ENCODE measurements at places on chromosomes 3 and 15. TPM values are rescaled to one million over a fixed set of nuclear protein-coding genes. Genes with fewer than 3 reads are reported as not detected.

DNA sequence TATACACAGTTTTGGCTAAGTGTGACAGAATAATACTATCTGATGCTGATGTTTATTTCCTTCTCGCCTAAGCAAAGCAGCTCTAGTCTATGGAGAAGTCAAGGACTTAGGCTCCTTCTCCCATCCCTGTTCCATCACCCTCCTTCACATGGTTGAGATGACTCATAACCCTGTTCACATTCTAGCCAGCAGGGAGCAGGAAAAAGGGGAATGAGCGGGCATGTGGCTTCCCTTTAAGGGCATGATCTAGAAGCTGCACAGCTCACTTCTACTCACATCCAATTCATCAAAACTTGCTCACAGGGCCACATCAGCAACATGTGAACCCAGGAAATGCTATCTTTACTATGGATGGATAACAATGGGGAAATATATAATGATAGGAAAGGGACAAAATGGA is 40.9 kb downstream of the CBLB start:
- no peak overlapping the region for H3K27ac ChIP-seq
- no peaks in the 10 kb centered on the region for H3K36me3 ChIP-seq
- H3K4me3 ChIP-seq: no peak overlapping the region
- H3K27me3 ChIP-seq: no peaks in the 10 kb centered on the region
- DNase-seq: no peak

DNA sequence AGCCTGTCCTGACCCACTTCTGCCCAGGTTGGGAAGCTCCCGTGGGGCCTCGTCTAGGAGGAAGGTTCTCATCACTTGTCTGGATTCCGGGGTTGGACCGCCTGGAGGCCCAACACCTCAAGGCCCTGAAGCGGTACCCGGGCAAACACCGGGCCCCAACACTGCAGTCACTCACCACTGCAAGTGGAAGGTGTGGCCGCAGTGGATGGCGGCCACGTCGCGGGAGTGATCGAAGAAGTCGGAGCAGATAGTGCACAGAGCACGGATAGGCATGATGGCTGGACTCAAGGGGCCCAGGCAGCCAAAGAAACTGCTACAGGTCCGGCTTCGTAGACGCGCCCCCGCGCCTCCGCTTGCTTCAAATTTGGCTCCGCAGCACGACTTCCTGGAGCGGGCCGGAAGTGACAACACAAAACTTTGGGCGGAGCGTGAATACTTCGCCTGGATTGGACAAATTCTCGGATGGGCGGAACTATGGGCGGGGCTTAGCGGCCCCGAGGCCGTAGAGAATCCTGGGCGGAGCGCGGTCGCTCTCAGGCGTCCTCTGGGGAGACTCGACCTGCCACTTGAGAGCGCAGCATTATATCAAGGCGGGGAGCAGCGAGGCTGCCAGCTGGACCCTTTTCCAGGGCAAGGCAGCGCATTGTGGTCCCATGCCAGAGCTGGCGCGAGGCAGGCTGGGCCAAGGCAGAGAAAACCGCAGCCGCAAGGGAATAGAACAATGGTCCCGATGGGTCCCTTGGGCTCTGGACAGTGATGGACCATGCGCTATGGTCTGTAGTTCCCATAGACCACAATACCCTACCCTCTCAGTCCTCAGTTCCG is at the start of gene TRAIP:
Gene TRAIP (minus strand): TSS at position 384 of the 825 bp plus-strand sequence. CDS start 111 bp downstream, at position 273.
- H3K27ac ChIP-seq: peak within 1 kb of the TSS; percentile 45
- peak; percentile 93 for DNase-seq
- H3K4me3 ChIP-seq: peak within 1 kb of the TSS; percentile 72
- no peaks in the 10 kb centered on the region for H3K36me3 ChIP-seq
- H3K27me3 ChIP-seq: no peaks in the 10 kb centered on the region

DNA sequence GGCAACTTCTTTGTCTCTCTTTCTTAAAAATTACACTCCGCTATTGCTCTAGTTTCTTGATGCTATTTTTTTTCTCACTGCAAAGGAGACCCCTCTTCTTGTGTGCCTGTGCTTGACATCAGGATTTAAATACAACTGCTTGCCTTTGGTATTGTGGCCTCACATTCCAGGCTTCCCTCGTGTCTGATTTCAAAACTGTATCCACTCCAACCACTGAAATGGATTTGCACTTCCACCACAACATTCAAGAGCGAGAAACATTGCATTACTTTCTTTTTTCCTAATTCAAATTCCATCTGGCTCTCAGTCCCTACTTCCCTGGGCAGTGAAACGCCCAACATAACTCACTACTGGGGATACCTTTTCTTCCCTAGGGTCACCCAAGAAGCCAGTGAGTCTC is 50.4 kb upstream of the PXYLP1 start:
- no peak overlapping the region for H3K4me3 ChIP-seq
- no peaks in the 10 kb centered on the region for H3K4me1 ChIP-seq
- no peak overlapping the region for H3K27ac ChIP-seq
- H3K36me3 ChIP-seq: no peaks in the 10 kb centered on the region
- H3K27me3 ChIP-seq: no peaks in the 10 kb centered on the region
- DNase-seq: no peak

- no peaks in the 10 kb centered on the region for H3K4me1 ChIP-seq
- no peak overlapping the region for H3K4me3 ChIP-seq
- DNase-seq: no peak
These were observed 110.2 kb downstream of the ATP1B3 start for GRCh38 chr3:141986548-141987107.

DNA sequence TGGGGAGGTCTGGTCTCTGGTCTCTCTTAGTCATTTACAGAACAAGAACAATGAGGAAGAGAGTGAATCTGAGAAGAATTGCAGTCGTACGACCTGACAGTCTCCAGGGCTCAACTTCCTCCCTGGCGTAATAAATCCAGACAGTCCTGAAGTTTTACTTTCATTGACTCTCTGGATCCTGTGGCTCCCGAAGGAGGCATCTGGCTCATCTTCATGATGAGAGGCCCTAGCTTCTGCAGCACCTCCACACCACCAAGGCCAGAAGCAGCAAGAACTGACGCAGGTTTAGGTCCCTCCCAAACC is 11.8 kb upstream of the CYFIP1 start:
- no peak for DNase-seq
- H3K4me3 ChIP-seq: no peak overlapping the region
- H3K27me3 ChIP-seq: no peaks in the 10 kb centered on the region

- peaks cover 2% of the 10 kb centered on the region for H3K27me3 ChIP-seq
- no peaks in the 10 kb centered on the region for H3K36me3 ChIP-seq
- H3K4me1 ChIP-seq: peaks cover 3% of the 10 kb centered on the region
- no peak overlapping the region for H3K4me3 ChIP-seq
- no peak overlapping the region for H3K27ac ChIP-seq
These were observed 283.8 kb downstream of the TLE3 start for GRCh38 chr15:69813881-69814280.

DNA sequence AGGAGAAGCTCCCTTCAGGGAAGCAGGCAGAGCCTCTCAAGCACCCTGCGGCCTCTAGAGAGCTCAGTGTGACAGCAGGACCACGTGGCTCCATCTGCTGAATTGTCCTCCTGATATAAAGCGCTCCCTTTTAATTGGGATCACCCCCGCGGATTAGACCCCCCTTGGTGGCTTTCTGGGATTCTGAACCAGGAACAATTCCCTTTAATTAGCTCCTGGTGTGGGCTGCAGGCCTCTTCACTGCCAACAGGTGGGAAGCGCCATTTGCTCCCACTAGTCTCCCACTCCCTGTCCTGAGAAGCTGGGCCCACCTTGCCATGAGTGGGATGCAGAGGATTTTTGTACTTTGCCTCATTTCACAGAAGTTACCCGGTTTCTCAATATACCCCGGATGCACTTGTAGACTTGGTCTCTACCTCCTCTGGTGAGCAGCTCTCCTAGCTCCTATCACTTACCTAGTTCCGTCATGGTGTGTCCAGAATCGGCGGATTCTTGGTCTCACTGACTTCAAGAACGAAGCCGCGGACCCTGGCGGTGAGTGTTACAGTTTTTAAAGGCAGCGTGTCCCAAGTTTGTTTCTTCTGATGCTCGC is 592 bp downstream of the PGPEP1L start:
- no peak overlapping the region for H3K27ac ChIP-seq
- H3K36me3 ChIP-seq: no peaks in the 10 kb centered on the region
- H3K4me3 ChIP-seq: no peak overlapping the region

DNA sequence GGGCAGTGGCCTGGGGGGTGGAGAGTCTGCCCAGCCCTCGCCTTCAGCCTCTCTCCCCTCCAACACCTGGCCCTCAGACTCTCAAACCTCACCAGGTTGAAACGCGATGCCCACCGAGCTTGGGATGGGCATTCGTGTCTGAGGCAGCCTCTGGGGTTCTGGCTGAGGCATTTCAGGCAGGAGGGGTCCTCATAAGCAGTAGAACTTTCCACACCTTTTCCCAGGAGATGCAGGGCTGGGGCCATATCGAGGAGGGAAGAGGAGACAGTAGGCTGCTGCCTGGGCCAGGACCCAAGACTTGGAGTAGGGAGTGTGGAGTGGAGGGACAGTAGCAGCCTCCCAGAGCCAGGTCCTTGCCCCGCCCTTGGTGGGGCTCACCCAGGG is 24.6 kb downstream of the ACAA1 start:
- no peaks in the 10 kb centered on the region for H3K36me3 ChIP-seq
- H3K4me3 ChIP-seq: no peak overlapping the region
- H3K27me3 ChIP-seq: no peaks in the 10 kb centered on the region
- H3K27ac ChIP-seq: no peak overlapping the region
- no peak for DNase-seq

GRCh38 chr3:18527691-18528090 is 102.6 kb upstream of the SATB1 start:
- H3K36me3 ChIP-seq: peaks cover 7% of the 10 kb centered on the region
- H3K4me1 ChIP-seq: no peaks in the 10 kb centered on the region
- H3K27me3 ChIP-seq: no peaks in the 10 kb centered on the region
- H3K4me3 ChIP-seq: no peak overlapping the region
- H3K27ac ChIP-seq: no peak overlapping the region
- DNase-seq: no peak

DNA sequence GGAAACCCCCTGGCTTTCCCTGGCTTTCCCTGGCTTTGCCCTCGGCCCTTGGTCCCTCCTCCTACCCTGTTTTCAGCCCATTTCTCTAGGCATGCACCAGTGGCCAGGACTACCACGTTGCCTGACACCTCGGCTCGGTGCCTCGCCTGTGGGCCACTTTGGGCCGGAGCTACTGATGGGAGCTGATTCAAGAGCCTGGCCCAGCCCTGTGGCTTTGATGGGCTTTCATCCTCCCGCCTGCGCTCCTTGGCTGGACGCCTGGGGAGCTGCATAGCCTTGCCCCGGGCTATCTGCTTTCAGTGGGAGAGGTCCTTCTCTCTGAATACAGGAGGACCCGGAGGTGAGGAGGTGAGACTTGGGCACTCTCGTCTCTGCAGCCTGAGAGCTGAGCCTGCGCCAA is 192.7 kb upstream of the HES1 start:
- DNase-seq: no peak
- H3K4me1 ChIP-seq: no peaks in the 10 kb centered on the region
- no peaks in the 10 kb centered on the region for H3K27me3 ChIP-seq
- no peak overlapping the region for H3K27ac ChIP-seq

DNA sequence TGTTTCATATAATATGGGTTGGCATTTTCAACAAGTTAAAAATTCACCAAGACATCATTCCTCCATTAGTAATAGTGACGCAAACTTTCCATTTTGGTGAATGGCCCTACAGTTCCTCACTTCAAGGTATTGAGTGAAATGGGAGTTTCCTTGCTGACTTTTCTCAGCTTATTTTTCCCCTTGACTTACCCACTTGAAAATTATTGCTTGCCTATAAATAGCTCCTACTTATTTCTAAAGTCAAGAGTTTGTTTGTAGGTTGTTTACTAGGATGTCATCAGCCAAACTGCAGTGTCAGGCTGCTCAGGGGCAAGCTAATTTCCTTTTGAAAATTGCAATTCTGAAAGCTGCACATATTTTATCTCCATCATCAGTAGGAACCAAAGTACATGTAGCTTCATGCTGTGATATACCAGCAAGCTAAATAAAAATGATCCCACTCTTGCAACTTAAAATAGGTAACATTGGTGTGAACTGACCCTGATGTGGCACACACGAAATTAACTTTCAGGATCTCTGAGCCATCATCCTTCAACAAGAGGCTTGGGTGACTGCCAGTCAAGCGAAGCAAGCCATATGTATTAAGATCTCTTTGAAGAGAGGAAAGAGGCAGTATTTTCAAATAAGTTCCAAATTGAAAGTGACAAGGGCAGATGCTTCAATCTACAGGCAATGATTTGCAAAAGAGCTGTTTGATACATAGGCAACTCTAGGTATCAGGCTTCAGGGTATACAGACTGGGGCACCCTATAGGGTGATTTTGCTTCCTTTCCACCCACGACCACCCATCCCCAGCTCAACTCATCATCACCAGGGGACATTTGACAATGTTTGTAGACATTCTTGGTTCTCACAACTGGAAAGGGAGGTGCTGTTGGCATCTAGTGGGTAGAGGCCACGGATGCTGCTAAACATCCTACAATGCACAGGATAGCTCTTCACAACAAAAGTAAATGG is 66.8 kb upstream of the RASGRP1 start:
- H3K36me3 ChIP-seq: no peaks in the 10 kb centered on the region
- no peak for DNase-seq
- H3K4me3 ChIP-seq: no peak overlapping the region

- H3K4me1 ChIP-seq: no peaks in the 10 kb centered on the region
- DNase-seq: no peak
- H3K27me3 ChIP-seq: no peaks in the 10 kb centered on the region
- no peaks in the 10 kb centered on the region for H3K36me3 ChIP-seq
- H3K4me3 ChIP-seq: no peak overlapping the region
- H3K27ac ChIP-seq: no peak overlapping the region
These were observed 281.7 kb upstream of the ATP10A start for GRCh38 chr15:26144836-26145235.

DNA sequence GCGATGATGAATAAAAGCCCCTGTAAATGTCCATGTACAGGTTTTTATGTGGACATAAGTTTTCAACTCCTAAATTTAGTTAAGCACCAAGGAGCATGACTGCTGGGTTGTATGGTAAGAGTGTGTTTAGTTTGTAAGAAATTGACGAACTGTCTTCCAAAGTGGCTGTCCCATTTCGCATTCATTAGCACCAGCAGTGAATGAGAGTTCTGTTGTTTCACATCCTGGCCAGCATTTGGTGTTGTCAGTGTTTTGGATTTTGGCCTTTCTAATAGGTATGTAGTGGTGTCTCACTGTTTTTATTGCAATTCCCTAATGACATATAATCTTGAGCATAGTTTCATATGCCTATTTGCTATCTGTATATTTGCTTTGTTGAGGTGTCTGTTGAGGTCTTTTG is 3.7 kb downstream of the ZNF621 start:
- DNase-seq: no peak
- peaks cover 26% of the 10 kb centered on the region for H3K36me3 ChIP-seq
- H3K4me1 ChIP-seq: peaks cover 12% of the 10 kb centered on the region
- no peak overlapping the region for H3K27ac ChIP-seq
- no peaks in the 10 kb centered on the region for H3K27me3 ChIP-seq

- H3K36me3 ChIP-seq: no peaks in the 10 kb centered on the region
- H3K27ac ChIP-seq: no peak overlapping the region
- no peak overlapping the region for H3K4me3 ChIP-seq
- DNase-seq: no peak
- no peaks in the 10 kb centered on the region for H3K27me3 ChIP-seq
These were observed 16.3 kb upstream of the OR5H1 start for GRCh38 chr3:98114264-98114663.

Gene SORD
- total RNA-seq: 17.2 TPM

Gene OR5K2
- total RNA-seq: not detected

Gene IL5RA
- total RNA-seq: 0.85 TPM

Gene ABHD10
- total RNA-seq: 42.4 TPM

Gene KBTBD8
- total RNA-seq: 6.9 TPM

Gene CLN6
- 6.5 TPM for total RNA-seq

Gene NUP210
- 23.8 TPM for total RNA-seq

Gene NOX5
- 0.19 TPM for total RNA-seq

Gene CKMT1A
- 0.14 TPM for total RNA-seq

Gene SLC6A11
- total RNA-seq: 0.05 TPM

Gene ANKRD63
- total RNA-seq: not detected

Gene CILP
- total RNA-seq: 0.85 TPM
